ENCODE measurements at places on chromosomes 5 and 9. TPM values are rescaled to one million over a fixed set of nuclear protein-coding genes. Genes with fewer than 3 reads are reported as not detected.

DNA sequence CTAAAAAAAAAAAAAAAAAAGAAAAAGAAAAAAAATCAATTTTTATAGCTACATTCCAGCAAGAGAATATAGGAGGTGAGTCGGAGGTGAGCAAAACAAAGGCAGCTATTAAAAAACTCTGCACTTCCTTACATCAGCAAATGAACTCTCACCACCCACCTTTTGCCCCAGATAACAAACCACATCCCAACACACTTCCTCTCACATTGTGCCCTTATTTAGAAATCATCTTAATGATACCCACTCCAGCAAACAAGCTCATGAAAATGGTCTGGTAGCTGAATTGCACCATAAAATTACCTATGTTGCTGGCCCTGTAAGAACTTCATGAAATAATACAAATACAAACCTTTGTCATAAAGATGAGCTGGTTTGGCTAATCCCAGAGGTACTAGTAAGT lies 82.9 kb downstream of the CEMIP2 start:
- peaks cover 37% of the 10 kb centered on the region for H3K36me3 ChIP-seq
- H3K27me3 ChIP-seq: no peaks in the 10 kb centered on the region
- H3K4me1 ChIP-seq: peaks cover 36% of the 10 kb centered on the region
- H3K4me3 ChIP-seq: peak overlapping the region; percentile 67
- H3K27ac ChIP-seq: peak overlapping the region; percentile 31

DNA sequence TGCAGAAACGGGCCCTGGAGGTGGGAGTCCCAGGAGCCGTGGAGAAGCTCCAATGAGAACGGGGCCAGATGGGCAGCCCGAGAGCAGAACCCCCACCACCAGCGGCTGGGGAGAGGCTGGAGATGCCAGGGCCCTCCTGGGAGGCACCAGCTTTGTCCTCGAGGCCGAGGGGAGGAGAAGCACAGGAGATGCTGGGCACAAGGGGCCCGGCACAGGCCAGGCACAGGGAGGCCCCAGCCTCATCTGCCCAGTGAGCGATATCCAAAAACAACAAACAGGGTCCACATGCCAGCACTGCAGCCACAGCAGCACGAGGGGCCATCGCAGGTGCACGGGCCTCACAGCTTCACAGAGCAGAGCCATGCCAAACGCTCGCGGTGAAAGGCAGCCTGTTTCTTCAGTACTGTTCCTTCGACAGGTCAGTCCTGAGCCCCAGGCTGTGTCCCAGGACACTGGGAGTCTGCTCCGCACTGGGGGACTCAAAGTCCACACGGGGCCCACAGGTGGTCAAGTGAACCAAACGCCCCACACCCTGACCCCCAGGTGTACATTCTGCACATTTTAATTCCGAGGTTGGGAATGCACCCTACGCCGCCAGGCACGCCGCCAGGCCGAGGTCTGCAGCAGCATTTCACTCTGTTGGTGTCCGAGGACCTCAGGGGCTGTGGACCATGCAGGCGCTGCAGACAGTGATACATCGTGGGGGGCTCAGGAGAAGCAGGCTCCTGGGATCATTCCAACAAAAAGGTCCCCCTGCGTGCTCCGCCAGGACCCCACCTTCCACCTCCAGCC lies 9.5 kb downstream of the LPCAT1 start:
- H3K27ac ChIP-seq: no peak overlapping the region
- H3K27me3 ChIP-seq: no peaks in the 10 kb centered on the region
- DNase-seq: no peak

DNA sequence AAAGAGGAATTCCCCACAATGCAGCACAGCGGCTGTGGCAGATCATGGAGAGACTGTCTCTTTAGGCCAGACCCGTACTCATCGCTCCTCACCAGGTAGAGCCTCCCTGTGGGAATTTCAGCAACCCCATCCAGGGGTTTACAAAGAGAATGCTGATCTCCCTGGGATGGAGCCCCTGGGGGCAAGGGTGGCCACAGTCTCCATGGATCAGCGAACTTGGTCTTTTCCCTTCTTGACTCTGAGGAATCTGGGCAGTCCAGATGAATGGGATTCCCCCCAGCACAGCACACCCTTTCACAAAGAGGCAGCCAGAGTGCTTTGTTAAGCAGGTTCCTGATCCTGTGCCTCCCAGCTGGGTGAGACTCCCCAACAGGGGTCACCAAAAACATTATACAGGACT lies 108.7 kb upstream of the RGMB start:
- no peaks in the 10 kb centered on the region for H3K27me3 ChIP-seq
- no peaks in the 10 kb centered on the region for H3K36me3 ChIP-seq
- no peaks in the 10 kb centered on the region for H3K4me1 ChIP-seq

- H3K4me1 ChIP-seq: no peaks in the 10 kb centered on the region
- no peaks in the 10 kb centered on the region for H3K27me3 ChIP-seq
- H3K36me3 ChIP-seq: peaks cover 40% of the 10 kb centered on the region
- no peak for DNase-seq
- no peak overlapping the region for H3K4me3 ChIP-seq
Observed at GRCh38 chr9:21862871-21863270, 60.4 kb downstream of the MTAP start.

- H3K4me1 ChIP-seq: no peaks in the 10 kb centered on the region
- DNase-seq: no peak
- no peaks in the 10 kb centered on the region for H3K36me3 ChIP-seq
- H3K27ac ChIP-seq: no peak overlapping the region
Observed at GRCh38 chr9:117697046-117697445, 7.2 kb upstream of the TLR4 start.

- no peak for DNase-seq
- H3K4me1 ChIP-seq: no peaks in the 10 kb centered on the region
- no peak overlapping the region for H3K4me3 ChIP-seq
- H3K27me3 ChIP-seq: no peaks in the 10 kb centered on the region
Observed at GRCh38 chr9:75700252-75700640, 190.2 kb upstream of the PCSK5 start.

DNA sequence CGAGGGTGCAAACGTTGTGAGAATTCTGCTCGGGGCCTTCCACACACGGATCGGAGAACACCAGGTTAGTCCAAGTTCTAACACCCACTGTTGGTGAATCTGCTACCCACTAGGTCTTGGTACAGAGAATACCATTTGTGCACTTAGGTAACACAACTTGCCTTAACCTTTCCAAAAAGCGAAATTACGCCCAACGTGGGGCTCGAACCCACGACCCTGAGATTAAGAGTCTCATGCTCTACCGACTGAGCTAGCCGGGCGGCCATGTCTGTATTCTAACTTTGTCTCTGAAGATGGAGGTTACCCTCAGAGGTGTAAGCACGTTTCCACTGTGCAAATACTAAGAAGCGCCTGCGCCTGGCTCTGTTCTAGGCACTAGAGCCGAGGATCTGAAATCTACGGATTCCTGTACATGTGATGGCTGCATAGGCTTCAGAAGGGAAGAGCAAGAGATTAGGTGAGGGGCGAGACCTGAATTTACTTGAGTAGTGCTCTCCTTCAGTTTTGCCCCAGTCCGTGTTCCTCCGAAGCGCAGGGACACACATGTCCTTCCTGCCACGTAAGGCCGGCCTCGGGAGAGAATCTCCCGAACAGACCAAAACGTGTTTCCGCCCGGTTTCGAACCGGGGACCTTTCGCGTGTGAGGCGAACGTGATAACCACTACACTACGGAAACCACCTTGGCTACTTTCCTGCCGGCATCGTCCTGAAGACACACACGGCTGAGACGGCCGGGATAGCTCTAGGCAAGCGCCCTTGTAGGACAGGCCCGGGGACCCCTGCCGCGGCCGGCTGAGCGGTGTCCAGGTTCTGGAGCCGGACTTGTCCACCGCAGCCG lies 1.1 kb upstream of the TRIM41 start:
- H3K36me3 ChIP-seq: no peaks in the 10 kb centered on the region
- H3K27ac ChIP-seq: peak overlapping the region; percentile 98
- peak overlapping the region; percentile 87 for H3K4me3 ChIP-seq
- peaks cover 36% of the 10 kb centered on the region for H3K4me1 ChIP-seq

- no peak overlapping the region for H3K27ac ChIP-seq
- no peak overlapping the region for H3K4me3 ChIP-seq
- H3K4me1 ChIP-seq: peaks cover 17% of the 10 kb centered on the region
Observed at GRCh38 chr9:112078432-112078831, 96.7 kb downstream of the SUSD1 start.

DNA sequence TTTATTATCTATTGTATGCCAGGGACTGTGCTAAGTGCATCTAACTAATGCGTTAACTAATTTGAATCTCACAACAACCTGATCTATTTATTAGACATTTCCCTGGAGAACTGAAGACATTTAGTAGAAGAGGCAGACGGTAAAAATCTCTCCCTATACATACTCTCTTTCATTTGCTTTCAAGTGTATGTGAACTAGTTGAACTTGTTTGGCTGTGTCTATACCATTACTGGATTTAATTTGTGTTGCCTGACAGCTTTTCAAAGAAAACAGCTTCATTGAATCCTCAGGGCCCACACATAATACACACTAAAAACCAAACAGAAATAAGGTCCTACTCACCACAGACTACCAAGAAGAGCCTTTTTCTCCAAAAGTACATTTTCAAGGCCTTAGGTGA lies 133.6 kb upstream of the NR3C1 start:
- no peaks in the 10 kb centered on the region for H3K4me1 ChIP-seq
- no peak for DNase-seq
- H3K27me3 ChIP-seq: no peaks in the 10 kb centered on the region
- H3K27ac ChIP-seq: no peak overlapping the region

DNA sequence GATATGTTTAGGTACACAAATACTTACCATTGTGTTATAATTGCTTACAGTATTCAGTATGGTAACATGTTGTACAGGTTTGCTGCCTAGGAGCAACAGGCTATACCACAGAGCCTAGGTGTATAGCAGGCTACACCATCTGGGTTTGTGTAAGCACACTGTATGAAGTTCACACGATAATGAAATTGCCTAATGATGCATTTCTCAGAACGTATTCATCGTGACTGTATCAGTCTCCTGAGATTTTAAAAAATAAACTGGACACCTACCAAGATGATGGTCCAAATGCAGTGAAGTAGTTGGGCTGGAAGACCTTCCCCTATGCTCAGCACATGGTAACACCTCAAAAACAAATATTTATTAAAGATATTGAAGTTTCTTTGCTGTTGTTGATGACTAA lies 103.3 kb upstream of the NFIB start:
- DNase-seq: no peak
- H3K4me1 ChIP-seq: no peaks in the 10 kb centered on the region
- H3K27ac ChIP-seq: no peak overlapping the region
- no peak overlapping the region for H3K4me3 ChIP-seq
- no peaks in the 10 kb centered on the region for H3K27me3 ChIP-seq
- H3K36me3 ChIP-seq: no peaks in the 10 kb centered on the region

DNA sequence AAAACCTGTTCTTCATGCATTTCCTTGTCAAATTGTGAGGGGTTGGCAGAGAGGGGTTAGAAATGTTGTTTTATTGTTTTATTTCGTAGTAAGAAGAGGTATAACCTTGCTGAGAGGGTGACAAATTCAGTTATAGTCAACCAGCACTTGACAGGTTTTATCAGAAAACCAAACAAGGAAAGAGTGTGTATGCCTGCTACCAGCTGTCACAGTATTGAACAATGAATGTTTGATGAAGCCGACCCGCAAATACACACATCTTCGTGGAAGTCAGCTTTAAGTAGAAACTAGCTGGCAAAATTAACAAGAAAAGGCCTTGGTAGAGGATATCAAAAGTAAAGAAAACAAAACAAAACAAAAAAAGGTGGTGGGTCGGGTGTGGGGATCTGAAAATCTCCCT lies 214.6 kb upstream of the TLE4 start:
- no peaks in the 10 kb centered on the region for H3K36me3 ChIP-seq
- DNase-seq: no peak
- no peak overlapping the region for H3K27ac ChIP-seq

DNA sequence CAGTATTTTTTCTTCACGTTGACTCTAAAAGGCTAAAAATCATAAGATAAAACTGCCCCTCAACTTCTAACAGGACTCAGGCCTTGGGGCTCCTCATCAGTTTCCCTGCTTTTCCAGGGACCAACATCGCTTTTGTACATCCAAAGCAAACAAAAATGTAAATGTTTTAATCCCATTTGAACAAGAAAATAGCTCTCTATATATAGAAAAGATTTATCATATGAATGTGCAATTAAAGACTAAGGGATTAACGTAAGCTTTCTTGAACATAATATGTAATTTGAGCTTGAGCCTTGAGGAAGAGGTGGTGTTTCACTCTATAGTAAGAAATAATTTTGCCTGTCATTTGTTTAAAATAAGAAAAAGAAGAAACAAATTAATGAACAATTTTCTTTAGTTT lies 547.2 kb upstream of the ACO1 start:
- no peak overlapping the region for H3K27ac ChIP-seq
- no peaks in the 10 kb centered on the region for H3K4me1 ChIP-seq
- no peaks in the 10 kb centered on the region for H3K36me3 ChIP-seq
- DNase-seq: no peak
- H3K27me3 ChIP-seq: no peaks in the 10 kb centered on the region
- H3K4me3 ChIP-seq: no peak overlapping the region

GRCh38 chr9:30774326-30774725 lies 1610.1 kb upstream of the ACO1 start:
- no peak overlapping the region for H3K4me3 ChIP-seq
- no peaks in the 10 kb centered on the region for H3K36me3 ChIP-seq
- H3K27ac ChIP-seq: no peak overlapping the region
- H3K4me1 ChIP-seq: no peaks in the 10 kb centered on the region

DNA sequence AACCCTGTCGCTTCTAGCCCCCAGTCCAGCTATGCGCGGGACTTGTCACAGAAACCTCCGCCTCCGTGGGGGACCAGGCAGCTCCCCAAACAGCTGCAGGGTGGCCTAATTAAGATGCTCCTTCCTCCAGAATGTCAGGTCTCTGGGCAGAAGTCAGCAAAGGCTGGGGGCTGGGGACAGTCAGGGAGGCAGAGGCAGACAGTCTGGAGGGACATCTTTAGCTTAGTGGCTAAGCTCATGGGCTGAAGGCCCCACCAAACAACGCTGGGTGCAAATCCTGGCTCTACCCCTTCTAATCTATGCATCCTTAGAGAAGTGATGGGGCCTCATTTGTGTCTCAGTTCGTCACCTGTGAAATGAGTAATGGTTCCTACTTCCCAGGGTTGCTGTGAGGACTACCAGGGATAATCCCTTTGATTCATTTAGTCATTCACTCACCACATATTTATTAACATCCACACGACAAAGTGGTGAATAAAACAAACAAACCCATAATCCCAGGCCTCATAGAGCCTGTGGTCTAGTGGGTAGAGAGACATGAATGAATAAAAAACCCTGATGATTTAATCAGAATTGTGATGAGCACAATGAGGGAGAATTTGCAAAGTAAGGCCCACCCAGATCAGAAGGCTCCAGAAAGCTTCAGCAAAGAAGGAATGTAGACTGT lies 20.2 kb upstream of the MED27 start:
- H3K4me1 ChIP-seq: no peaks in the 10 kb centered on the region
- H3K4me3 ChIP-seq: no peak overlapping the region
- H3K36me3 ChIP-seq: no peaks in the 10 kb centered on the region
- H3K27ac ChIP-seq: no peak overlapping the region
- H3K27me3 ChIP-seq: peaks cover 11% of the 10 kb centered on the region

- no peaks in the 10 kb centered on the region for H3K36me3 ChIP-seq
- H3K27me3 ChIP-seq: no peaks in the 10 kb centered on the region
- no peak for DNase-seq
- no peak overlapping the region for H3K27ac ChIP-seq
- H3K4me1 ChIP-seq: no peaks in the 10 kb centered on the region
Observed at GRCh38 chr9:87249029-87249428, 248.6 kb upstream of the DAPK1 start.

Gene SLC34A3
- total RNA-seq: not detected

Gene UBTD2
- 3.9 TPM for total RNA-seq

Gene HAND1
- total RNA-seq: not detected

Gene SETX
- 70.5 TPM for total RNA-seq

Gene PLGRKT
- 16.4 TPM for total RNA-seq

Gene PRRX2
- not detected for total RNA-seq

Gene ELAVL2
- not detected for total RNA-seq

All from CD4-positive, CD25-positive, alpha-beta regulatory T cell (primary cell).